ENCODE measurements at places on chromosomes 5 and 9.
A peak's percentile ranks its signal among the peaks of the same experiment; 100 is the strongest.

DNA sequence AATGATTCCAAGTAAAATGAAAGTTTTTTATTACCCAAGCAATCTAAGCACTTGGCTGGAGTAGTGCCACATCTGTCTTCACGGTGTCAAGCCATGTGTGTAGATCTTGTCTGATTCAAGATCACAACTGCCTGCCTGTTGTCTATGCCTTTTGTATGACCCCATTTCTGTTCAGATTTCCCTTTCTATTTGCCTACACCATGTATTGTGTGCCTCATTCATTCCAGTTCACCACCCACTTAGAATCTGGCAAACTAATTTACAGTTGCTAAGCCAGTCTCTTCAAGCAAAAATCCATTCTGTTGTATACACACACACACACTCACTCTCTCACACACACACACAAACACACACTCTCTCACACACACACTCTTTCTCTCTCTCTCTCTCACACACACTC lies 33.7 kb downstream of the GLDC start:
- no peak for DNase-seq

DNA sequence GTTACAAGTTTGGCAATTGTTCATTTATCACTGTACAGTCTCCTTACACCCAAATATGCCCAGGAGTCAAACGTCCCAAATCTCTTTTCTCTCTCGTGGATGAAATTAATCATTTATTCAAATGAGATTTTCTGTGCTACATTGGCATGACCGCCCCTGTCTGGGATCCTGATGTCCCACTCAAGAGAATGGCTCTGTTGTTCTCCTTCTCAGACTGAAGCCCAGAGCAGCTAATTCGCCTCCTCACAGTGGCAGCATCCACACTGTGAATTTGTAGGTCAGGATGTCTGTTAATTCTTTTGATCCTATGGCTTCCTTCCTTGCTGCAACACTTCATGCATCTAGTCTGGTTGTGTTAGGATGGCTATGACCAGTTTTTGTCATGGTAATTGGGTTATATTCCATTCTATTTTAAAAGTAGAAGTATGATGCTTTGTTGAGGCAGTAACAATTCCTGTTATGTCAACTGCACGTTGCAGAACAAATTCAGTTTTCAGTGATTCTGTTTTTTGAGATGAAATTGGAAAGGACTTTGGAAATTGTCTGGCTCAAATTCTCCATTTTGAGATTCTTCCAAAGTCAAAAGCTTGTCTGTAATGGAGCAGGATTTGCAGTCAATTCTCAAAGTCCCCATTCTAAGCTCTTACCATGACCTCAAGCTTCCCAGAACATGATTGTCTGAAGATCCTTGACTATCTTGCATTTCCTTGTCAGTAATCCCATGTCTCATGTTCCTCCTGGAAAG lies 141.5 kb upstream of the GAS1 start:
- DNase-seq: peak; percentile 92

DNA sequence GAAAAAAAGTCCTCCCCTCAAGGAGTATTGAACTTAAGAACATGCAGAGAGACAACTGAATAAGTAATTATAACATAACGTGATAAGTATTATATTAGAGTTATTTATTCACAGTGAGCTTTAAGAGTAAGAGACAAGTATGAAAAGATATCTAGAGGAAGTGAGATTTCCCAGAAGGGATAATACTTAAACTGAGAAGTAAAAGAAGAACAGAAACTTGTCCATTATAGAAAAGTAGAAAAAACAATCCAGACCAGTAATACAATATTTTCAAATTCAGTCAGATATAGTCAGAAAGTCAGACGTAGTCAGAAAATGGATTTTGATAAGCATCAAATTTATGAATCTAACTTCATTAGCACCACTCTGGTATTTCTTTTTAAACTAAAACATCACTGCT lies 613.0 kb upstream of the CCNG1 start:
- DNase-seq: no peak

- no peak for DNase-seq
Measured at GRCh38 chr5:125160787-125161502, 414.5 kb upstream of the ZNF608 start.

GRCh38 chr5:40494631-40495236 lies 185.0 kb upstream of the PTGER4 start:
- DNase-seq: no peak

- DNase-seq: no peak
Measured at GRCh38 chr9:20427359-20427758, 194.9 kb downstream of the MLLT3 start.

DNA sequence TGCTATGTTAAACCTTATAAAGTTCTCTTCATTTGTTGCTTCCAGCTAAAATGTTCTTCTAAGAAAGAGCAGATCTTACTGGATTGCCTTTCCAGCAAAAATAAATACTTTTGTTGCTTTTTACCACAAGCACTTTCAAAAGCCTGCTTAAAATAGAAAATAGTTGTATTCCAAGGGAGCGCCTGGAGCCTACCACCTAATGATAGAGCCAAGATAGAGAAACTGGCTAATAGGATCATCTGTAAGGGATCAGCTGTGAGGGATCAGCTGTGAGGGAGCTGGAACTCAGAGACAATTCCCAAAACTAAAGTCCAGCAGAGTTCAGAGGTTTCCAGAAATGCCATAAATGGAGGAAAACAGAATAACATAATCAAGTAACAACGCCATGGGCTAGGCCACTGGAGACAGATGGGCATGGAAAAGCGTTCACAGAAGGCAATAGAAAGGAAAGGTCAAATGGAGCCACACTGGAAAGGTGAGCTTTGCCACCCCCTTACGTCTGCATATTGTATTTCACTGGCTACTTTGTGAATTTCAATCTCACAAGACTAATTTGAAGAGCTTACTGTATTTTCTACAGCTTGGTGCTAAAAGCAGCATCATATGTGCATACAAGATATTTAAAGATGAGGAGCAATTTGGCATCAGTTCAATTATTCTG lies 140.6 kb upstream of the TLE4 start:
- no peak for DNase-seq

GRCh38 chr5:81233080-81233634 lies at the start of gene CKMT2:
Gene CKMT2, plus strand, starts transcription at chr5:81233322. Its CDS starts 17,811 bp downstream, at chr5:81251133.
- peak; percentile 49 for DNase-seq

DNA sequence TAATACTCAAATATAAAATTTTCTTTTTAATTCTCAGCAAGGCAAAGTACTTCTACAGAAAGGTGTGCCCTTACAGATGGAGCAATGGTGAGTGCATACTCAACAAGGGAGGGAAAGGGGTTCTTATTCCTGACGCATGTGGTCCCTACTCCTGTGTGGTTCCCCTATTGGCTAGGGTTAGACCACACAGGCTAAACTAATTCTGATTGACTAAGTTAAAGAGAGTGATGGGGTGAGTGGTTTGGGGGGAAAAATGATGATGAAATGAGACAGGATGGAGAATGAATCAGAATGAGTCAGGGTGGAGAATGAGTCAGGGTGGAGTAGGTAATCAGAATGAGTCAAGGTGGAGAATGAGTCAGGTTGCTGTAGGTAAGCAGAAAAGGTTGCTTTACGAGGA lies 22.9 kb upstream of the HMGCS1 start:
- no peak for DNase-seq

DNA sequence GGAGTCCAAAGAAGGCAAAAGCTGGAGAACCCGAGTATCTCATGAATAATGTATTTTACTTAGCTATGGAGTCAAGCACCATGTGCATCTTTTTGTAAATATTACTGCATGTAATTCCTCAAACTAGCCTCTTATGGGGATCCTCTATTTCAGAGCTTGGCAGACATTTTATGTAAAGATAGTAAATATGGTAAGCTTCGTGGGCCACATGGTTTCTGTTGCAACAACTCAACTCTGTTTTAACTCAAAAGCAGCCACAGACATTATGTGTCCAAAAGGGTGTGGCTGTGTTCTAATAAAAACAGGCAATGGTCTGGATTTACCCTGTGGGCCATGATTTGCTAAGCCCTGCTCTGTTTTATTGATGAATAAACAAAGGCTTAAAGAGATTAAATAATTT lies 17.3 kb downstream of the DAPK1 start:
- DNase-seq: no peak

- no peak for DNase-seq
Measured at GRCh38 chr5:37015795-37016666, 139.5 kb downstream of the NIPBL start.

DNA sequence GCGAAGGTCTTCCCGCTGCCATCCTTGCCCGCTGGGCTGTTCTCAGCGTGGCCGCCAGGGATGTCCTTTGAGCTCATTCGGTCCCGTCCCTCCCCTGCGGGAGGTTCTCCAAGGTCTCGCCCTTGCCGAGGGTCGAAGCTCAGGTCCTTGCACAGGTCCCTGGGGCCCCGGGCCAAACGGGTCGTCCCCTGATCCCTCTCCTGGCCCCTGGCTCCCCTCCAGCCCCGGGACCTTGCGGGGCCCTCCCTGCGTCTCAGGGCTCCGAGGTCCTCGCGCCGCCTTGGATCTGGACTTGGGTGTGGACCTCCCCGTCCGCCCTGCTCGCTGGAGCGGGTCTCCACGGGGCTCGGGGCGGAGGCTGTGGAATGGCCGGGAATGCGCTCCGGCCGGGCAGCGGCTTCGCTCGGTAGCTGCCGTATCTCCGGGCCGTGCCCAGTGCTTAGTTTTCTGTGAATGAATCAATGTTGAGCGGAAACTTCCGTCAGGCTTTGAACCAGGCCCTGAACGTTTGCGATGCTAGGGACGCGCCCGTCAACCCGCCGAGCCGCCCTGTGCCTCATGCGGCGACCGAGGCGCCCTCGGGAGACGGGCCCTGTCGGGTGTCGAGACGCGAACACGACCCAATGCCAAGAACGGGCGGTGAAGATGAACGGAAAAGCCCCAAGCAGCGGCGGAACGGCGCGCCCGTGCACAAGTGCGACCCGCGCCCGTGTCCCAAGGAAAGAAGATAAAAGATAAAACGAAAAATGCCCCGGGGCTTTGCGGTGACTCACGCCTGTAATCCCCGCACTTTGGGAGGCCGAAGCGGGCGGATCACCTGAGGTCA lies 780 bp downstream of the RNU6ATAC start:
- DNase-seq: peak; percentile 56

- no peak for DNase-seq
Measured at GRCh38 chr9:117344892-117345660, 69.8 kb downstream of the ASTN2 start.

- DNase-seq: no peak
Measured at GRCh38 chr5:36573438-36573837, 33.0 kb upstream of the SLC1A3 start.

DNA sequence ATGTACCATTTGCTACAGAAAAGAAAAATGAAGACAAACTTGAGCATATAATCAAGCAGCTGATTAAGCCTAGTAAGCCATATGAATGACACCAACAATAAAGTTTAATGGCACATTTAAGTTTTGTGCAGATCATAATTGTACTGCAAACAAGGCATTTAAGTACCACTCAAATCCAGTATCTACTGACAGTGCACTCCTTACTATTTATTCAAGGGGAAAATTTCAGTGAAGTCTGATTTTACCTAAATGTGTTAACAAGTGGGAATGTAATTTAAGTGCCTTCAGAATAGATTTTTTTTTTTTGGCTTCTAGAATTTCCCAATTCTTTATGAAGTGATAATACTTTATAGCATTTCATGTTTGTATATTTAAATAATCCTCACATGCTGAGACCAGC lies 341.0 kb upstream of the POU5F2 start:
- DNase-seq: no peak

DNA sequence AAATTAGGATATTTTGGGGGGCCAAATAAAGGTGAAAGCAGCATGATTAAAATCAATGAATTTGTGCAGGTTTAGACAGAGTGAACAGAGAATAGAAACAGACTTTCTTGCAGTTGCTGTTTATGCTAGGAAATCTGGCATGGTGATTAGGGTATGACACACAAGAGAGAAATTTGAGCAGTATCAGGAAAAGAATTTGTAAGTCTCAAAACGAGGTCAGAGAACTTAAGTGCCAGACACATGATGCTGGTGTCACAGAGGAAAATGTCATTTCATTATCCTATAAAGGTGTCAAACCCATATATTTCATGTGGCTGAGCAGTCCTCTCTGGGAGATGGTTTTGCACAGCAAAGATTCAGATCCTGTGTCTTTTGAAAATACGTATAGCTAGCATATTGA lies 15.7 kb downstream of the LVRN start:
- DNase-seq: peak; percentile 81

- DNase-seq: no peak
Measured at GRCh38 chr5:169978714-169979113, 1.6 kb downstream of the INSYN2B start.

DNA sequence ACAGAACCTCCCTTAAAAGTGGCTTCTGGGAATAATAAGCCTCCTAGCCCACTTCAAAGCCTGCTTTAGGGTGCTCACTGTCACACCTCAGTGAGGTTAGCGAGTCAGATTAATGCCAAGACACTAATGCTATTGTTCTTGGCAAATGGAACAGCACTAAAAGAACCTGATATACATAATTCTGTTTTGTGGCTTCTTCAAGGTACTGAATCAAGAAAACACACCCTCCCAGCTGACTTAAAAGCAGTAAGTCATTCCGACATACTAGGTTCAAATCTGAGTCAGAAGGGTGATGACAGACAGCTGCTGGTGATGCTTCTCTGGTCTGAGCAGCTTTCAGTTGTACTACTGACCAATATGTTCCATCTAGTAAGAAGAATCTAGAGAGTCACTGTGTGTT lies 121.6 kb downstream of the OXCT1 start:
- no peak for DNase-seq

GRCh38 chr9:82555431-82556051 lies 507.4 kb downstream of the RASEF start:
- no peak for DNase-seq

DNA sequence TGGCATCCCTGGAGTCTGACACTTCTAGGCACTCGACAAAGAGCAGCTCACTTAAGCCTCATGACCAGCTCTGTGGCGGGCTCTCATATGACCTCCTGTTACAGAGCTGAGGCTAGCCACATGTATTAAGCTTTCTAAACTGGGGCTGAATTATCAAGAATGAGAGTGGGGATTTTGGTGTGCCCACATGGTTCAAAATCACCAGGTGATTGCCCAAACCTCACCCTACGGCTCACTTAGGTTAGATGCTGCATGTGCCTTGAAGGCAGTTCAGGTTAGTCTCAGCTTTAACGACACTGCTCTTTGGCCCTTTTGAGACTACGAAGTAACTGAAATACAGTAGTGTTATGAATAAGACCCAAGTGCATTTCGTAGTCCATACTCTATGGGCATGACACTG lies 39.4 kb upstream of the SMIM32 start:
- no peak for DNase-seq

DNA sequence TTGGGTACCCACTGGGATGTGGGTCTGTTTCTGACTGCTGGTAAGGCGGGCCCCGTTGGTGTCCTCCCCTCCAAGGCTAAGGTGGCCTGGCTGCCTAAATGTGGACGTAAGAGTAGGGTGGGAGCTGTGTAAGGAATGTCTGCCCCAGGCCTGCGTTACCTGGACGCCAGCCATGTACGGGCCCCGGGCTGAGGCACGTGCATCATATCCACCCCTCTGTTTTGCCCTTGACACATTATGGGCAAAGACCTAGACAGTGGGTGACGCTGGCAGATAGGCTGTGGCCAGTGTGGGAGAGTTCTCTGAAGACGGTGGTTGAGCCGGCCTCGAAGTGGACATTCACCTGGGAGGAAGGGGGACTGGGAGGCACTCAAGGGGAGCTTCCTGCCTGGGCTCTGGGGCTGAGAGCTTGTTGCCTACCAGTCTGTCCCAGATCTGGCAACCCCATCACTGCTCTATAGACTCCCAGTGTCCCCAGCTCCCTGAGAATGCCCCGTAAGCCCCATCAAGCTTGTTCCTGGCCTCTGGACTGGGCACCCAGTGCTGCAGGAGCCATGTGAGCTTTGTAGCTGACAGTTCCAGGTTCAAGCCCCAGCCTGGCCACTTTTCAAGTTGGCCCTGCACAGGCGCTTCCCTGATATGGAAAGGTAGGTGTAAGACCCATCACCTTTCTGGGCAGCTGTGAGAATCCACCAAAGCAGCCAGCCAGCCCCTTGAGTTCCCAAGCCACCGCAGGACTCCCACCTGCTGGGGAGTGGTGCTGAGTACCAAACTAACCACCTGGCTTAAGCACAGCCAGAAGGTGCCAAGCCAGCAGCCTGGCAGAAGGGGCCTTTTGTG lies 3.2 kb upstream of the PRR7 start:
- DNase-seq: no peak
